ENCODE measurements at places on chromosomes 16 and 17.
A peak's percentile ranks its signal among the peaks of the same experiment; 100 is the strongest.

DNA sequence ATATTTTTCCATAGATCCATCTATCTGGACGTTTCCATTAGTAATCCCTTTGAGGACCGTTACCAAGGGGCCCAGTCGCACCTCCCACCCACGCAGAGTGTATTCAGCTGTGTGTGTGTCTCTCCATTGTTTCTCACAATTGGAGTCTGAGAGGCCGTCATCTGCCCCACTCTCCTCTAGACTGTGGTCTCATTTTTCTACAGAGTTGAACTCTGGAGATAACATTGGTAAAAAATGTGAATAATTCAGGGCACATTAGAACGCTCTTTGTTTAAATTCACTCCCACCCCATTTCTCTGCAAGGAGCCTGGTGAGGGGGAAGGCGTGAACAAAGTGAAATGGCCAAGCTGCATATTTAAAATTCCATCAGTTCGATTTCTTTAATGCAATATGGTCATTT, 333.1 kb upstream of the MAF start:
- DNase-seq: no peak

DNA sequence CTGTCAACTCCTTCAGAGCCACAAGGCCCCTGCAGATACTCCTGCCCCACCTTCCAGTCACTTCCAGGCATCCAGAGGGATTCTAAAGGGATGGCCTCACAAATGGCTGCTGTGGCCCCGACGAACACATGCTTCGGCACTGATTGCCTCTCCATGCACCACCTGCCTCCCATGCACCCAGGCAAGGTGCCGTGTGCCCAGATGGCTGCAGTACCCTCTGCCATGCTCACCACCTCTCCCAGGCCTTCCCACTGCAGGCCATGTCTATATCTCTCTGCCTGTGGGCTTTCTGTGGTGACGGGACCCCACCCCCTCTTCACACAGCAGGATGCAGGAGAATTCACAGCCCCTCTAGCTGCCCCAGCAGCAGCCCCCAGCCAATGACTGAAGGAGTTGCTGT, 27.9 kb upstream of the LYRM9 start:
- DNase-seq: no peak

DNA sequence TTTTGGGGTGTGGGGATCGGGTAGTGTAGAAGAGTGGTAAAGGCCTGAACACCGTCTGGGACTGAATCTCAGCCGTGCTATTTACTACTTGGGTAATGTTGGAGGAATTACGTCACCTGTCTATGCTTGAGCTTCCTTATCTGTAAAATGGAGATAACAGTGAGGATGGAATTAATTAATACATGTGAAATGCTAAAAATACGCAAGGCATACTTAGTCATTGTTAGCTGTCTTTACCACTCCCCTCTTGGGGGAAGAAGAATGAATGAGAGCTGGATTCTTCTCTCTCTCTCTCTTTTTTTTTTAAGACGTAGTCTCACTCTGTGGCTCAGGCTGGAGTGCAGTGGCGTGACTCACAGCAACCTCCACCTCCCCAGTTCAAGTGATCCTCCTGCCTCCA, 41.1 kb upstream of the TANGO6 start:
- no peak for DNase-seq

- no peak for DNase-seq
Observed at GRCh38 chr16:25052530-25052929, 37.4 kb upstream of the ARHGAP17 start.

- DNase-seq: no peak
Observed at GRCh38 chr17:27382025-27382424, 74.2 kb upstream of the KSR1 start.

GRCh38 chr17:3222505-3222904, 15.0 kb downstream of the OR1A1 start:
- no peak for DNase-seq

DNA sequence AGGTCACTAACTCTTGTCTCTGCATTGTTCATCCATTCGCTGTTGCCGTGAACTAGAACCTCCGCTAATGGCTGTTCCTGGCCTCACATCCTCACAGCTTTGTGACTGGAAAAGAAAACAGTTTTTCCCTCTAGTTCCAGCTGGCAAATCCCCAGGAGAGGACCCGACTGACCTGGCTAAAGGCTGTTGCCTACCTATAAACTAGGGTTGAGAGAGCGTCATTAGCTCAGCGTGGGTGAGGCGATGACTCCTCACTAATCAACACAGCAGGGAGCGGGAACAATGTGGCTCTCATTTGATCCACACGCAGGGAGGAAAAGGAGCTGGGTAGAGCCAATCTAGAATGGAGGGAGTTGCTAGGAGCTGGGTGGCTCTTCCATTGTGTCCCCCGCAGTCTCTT, 282.1 kb upstream of the IRX5 start:
- DNase-seq: no peak

GRCh38 chr17:64146418-64147109, 16.6 kb upstream of the ERN1 start:
- DNase-seq: peak; percentile 34

- DNase-seq: no peak
Observed at GRCh38 chr17:80257716-80258213, 2.9 kb upstream of the RNF213 start.

- no peak for DNase-seq
Observed at GRCh38 chr16:55542459-55543082, 23.9 kb upstream of the CAPNS2 start.

GRCh38 chr16:4828567-4829321, 18.3 kb downstream of the GLYR1 start:
- no peak for DNase-seq

- no peak for DNase-seq
Observed at GRCh38 chr17:57811638-57812280, 38.1 kb downstream of the MRPS23 start.

GRCh38 chr16:88415713-88416323, 33.1 kb downstream of the ZNF469 start:
- peak; percentile 78 for DNase-seq

DNA sequence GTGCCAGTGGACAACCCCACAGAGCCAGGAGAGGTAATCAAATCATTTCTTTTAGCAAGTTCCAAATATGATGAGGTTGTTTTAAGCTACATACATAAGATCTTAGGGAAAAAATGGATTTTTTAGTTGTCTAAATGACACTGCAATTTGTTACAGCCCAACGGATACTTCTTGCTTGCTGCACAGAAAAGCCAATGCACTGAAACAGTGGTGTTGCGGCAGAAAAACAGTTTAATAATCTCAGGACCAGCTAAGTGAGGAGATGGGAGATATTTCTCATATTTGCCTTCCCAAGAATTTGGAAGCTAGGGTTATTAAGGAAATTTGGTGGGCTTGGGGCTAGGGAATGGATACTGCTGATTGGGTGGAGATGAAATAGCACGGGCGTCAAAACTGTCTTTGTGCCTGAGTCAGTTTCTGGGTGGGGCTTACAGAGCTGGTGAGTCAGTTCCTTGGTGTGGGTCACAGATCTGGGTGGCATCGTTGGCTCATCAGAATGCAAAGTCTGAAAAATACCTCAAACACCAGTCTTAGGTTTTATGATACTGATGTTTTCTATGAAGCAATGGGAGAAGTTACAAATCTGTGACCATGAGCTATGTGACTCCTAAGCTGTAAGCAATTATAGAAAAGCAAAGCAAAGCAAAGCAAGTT, 255.4 kb downstream of the IRX3 start:
- DNase-seq: no peak

- no peak for DNase-seq
Observed at GRCh38 chr17:69900101-69900500, 174.9 kb upstream of the KCNJ16 start.

DNA sequence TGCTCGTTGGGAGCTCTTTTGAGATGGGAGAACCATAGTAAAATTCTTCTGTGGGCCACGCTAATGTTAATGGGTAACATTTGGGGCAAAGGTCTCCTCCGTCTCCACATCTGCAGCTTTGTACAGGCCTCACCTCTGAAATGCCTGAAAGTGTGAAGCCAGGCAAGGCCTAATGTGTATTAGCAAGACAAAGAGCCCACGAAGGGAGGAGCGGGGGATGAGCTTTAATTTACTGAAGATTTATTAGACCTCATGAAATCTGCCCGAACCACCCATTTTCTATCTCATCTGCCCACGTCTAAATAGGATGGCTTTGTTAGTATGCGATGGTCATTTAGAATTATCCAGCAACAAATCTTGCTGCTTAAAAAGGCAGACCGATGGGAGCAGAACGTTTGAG, 408.9 kb downstream of the PMP22 start:
- no peak for DNase-seq
